Upper lobe of left lung (tissue), 6 donors: ENCODE measurements at places on chromosomes 7 and 10. TPM values are rescaled to one million over a fixed set of nuclear protein-coding genes. Genes with fewer than 3 reads are reported as not detected.
A peak's percentile ranks its signal among the peaks of the same experiment; 100 is the strongest.

GRCh38 chr7:74141705-74142104 lies 32.5 kb upstream of the EIF4H start:
- no peaks in the 10 kb centered on the region for H3K27me3 ChIP-seq
- no peaks in the 10 kb centered on the region for H3K36me3 ChIP-seq
- H3K4me3 ChIP-seq: no peak overlapping the region
- no peaks in the 10 kb centered on the region for H3K4me1 ChIP-seq
- no peak overlapping the region for H3K27ac ChIP-seq

DNA sequence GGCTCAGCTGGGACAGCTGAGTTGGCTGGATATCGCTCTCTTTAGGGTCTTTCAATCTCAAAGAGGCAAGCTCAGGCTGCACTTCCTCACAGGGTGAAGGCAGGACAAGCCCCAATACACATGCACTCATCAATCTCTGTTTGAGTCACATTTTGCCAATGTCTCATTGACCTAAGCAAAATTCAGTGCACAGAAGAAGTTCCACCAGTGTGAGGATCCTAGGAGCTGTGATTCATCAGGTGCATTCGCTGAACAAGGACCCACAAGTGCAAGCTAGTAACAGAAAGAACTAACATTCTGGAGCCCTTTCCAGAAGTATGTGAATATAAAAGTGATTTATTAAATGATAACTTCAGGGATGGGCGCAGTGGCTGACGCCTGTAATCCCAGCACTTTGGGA lies 477.2 kb downstream of the GPAM start:
- no peaks in the 10 kb centered on the region for H3K4me1 ChIP-seq
- no peaks in the 10 kb centered on the region for H3K27me3 ChIP-seq
- DNase-seq: no peak

The ADAM12 gene
- total RNA-seq: 3.7 TPM

GRCh38 chr10:103449208-103450144 lies 2.7 kb downstream of the CALHM2 start:
- DNase-seq: peak; percentile 76
- peaks cover 57% of the 10 kb centered on the region for H3K4me1 ChIP-seq
- peaks cover 50% of the 10 kb centered on the region for H3K36me3 ChIP-seq
- no peak overlapping the region for H3K4me3 ChIP-seq
- H3K27me3 ChIP-seq: no peaks in the 10 kb centered on the region

The WNT2 gene
- 6.5 TPM for total RNA-seq

DNA sequence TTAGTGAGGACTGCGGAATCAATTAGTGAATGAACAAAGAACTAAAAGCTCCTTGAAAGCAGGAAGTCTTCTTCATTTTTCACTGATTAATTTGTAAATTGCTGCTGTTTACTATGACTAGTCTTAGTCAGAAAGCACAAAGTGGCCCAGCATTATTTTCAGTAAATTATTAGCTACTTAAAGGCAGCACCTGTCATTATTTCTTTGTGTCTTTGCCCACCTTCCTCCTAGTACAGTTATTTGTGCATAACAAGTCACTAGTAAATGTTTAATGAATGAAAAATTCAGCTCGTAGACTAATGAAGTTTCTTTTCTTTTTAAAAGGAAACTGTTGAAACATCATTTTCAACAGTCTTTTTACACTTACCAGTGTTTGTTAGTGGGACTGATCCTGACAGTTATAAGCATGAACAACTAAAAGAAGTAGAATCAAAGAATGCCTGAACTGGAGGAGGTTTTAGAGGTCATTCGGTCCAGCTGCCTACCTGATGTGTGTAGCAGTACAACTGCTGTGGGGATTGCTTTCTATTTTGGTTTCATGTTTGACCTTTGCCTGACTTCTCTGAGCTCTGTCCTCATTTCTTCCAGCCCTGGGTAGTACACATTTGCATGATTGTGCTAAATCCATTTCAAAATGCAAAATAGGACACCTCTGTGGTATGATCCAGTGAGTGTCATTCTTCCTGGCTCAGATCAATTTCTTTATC lies 140.0 kb upstream of the PHYHIPL start:
- H3K36me3 ChIP-seq: no peaks in the 10 kb centered on the region
- no peaks in the 10 kb centered on the region for H3K27me3 ChIP-seq
- no peak for DNase-seq
- no peak overlapping the region for H3K4me3 ChIP-seq

GRCh38 chr7:28597284-28597683 lies 185.0 kb downstream of the CREB5 start:
- DNase-seq: no peak
- H3K27ac ChIP-seq: no peak overlapping the region
- H3K4me3 ChIP-seq: no peak overlapping the region

- no peaks in the 10 kb centered on the region for H3K27me3 ChIP-seq
- no peak for DNase-seq
- no peak overlapping the region for H3K27ac ChIP-seq
- H3K4me1 ChIP-seq: no peaks in the 10 kb centered on the region
- no peaks in the 10 kb centered on the region for H3K36me3 ChIP-seq
- no peak overlapping the region for H3K4me3 ChIP-seq
Measured at GRCh38 chr10:46247181-46247475, 39.7 kb upstream of the ANTXRL start.

DNA sequence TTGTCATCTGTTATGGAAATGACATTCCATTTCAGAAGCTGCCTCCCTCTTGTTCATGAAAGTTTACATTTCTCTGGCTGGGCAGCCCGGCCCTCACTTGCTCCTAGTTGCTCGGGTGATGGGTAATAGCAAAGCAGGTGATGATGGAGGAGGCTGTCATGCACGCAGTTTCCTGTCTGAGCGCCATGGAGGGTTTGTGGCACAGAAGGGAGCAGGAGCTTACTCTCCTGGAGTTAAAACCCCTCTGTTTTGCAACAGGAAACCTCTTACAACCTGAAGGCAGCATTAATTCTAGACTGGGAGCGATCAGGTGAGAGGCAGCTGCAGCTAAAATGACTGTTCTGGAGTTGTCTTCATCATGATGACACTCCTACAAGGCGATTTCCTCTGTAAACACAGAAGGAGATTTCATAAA lies 34.1 kb upstream of the MKI67 start:
- no peaks in the 10 kb centered on the region for H3K27me3 ChIP-seq
- no peak overlapping the region for H3K27ac ChIP-seq
- H3K4me3 ChIP-seq: no peak overlapping the region
- DNase-seq: no peak
- H3K4me1 ChIP-seq: no peaks in the 10 kb centered on the region
- no peaks in the 10 kb centered on the region for H3K36me3 ChIP-seq

The PKD2L1 gene
- 0.61 TPM for total RNA-seq

DNA sequence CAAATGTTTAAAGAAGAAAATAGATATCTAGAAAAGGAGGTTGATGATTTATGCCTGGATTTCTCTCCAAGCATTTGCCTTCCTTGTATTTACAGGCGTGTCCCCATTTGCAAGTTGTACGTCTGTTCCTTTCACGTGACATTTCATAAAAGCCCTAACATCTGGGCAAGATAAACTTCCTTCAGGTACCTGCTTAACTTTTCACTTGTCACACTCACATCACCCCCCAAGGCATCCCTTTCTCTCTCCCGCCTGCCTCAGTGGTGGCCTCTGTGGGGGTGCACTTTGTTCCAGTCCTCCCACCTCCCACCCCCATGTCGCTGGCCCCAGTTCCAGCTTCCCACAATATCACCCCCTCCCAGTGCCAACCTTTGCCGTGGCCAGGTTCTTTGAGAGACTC lies 6.7 kb downstream of the TWIST1 start:
- no peak overlapping the region for H3K4me3 ChIP-seq
- no peaks in the 10 kb centered on the region for H3K27me3 ChIP-seq
- H3K36me3 ChIP-seq: no peaks in the 10 kb centered on the region
- H3K27ac ChIP-seq: no peak overlapping the region
- H3K4me1 ChIP-seq: peaks cover 5% of the 10 kb centered on the region

- H3K27me3 ChIP-seq: no peaks in the 10 kb centered on the region
- H3K4me1 ChIP-seq: peaks cover 42% of the 10 kb centered on the region
- peak overlapping the region; percentile 77 for H3K27ac ChIP-seq
- H3K36me3 ChIP-seq: peaks cover 17% of the 10 kb centered on the region
Measured at GRCh38 chr7:5634107-5634950, 147.1 kb downstream of the RNF216 start.

The CRPPA gene
- 2.4 TPM for total RNA-seq

DNA sequence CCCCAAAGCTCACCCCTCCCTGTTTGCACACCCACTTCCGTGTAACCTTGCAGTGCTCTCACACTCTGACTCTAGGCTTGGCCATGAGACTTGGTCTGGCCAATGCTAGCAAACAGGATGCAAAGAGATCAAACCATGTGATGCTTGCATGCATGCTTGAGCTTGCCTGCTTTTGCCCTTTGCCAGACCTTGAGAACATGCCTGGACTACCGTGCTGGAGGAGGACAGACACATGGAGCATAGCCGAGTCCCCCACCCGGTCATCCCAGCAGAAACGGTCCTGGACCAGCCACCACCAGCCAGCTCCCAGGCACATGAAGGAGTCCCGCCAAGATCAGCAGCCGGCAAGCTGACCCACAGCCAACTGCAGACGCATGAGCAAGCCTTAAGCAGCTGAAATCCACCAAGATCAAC lies 23.4 kb downstream of the PYROXD2 start:
- H3K27ac ChIP-seq: no peak overlapping the region
- H3K4me3 ChIP-seq: no peak overlapping the region
- no peak for DNase-seq
- peaks cover 24% of the 10 kb centered on the region for H3K36me3 ChIP-seq
- H3K4me1 ChIP-seq: peaks cover 3% of the 10 kb centered on the region

DNA sequence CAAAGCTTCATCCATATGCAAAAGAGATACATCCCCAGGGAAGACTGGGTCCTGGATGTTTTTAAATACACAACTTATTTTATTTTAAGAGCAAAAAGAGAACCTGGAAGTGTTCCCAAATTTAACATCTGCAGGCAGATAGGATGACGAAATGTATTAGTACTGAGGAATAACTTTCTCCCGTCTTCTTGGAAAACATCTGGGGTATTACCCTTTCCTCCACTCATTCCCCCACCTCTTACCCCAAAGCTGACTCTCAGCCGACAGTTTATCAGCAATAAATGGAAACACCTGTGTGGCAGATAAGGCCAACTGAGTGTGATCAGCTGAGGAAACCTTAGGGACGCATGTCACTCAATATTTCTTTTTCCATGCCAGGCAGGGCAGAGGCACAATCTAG lies 435.6 kb upstream of the NPVF start:
- no peak for DNase-seq
- H3K27me3 ChIP-seq: no peaks in the 10 kb centered on the region
- no peak overlapping the region for H3K4me3 ChIP-seq
- H3K4me1 ChIP-seq: no peaks in the 10 kb centered on the region
- H3K36me3 ChIP-seq: no peaks in the 10 kb centered on the region

DNA sequence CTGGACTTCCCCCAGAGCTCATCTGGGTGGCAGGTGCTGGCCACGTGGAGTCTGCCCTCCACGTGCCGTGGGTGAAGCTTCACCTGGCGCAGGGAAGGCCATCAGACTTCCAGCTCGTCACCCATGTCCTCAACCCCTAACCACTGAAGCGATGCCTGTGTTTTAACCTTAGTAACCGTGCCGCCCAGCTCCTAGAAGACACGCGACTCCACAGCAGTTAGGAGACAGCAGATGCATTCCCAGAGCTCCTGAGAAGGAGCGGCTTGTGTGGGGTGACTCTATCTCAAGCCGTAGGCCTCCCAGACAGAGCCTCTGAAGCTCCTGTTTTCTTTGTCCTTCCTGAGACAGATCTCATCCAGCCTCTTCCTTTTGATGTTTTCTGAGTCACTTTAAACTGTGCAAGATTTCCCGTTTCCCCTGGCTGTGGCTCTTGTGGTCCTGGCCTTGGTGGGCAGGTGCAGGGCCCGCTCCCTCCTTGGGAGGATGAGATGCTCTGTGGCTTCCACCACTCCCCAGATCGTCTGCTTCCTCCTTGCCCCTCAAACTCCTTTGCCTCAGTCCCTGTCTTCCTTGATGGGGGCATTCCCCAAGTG lies 41.4 kb upstream of the AP5Z1 start:
- H3K27me3 ChIP-seq: no peaks in the 10 kb centered on the region
- H3K36me3 ChIP-seq: no peaks in the 10 kb centered on the region
- H3K27ac ChIP-seq: no peak overlapping the region
- peaks cover 28% of the 10 kb centered on the region for H3K4me1 ChIP-seq
- DNase-seq: no peak

The OPTN gene
- total RNA-seq: 37.3 TPM

The CHN2 gene
- 10.5 TPM for total RNA-seq

GRCh38 chr10:109911903-109912302 lies 11.4 kb downstream of the XPNPEP1 start:
- no peak overlapping the region for H3K27ac ChIP-seq
- peaks cover 7% of the 10 kb centered on the region for H3K4me1 ChIP-seq
- peaks cover 8% of the 10 kb centered on the region for H3K36me3 ChIP-seq
- no peaks in the 10 kb centered on the region for H3K27me3 ChIP-seq

- peaks cover 3% of the 10 kb centered on the region for H3K36me3 ChIP-seq
- DNase-seq: no peak
- H3K27ac ChIP-seq: no peak overlapping the region
- no peak overlapping the region for H3K4me3 ChIP-seq
- H3K4me1 ChIP-seq: peaks cover 5% of the 10 kb centered on the region
Measured at GRCh38 chr10:99975106-99975829, 34.5 kb downstream of the DNMBP start.

DNA sequence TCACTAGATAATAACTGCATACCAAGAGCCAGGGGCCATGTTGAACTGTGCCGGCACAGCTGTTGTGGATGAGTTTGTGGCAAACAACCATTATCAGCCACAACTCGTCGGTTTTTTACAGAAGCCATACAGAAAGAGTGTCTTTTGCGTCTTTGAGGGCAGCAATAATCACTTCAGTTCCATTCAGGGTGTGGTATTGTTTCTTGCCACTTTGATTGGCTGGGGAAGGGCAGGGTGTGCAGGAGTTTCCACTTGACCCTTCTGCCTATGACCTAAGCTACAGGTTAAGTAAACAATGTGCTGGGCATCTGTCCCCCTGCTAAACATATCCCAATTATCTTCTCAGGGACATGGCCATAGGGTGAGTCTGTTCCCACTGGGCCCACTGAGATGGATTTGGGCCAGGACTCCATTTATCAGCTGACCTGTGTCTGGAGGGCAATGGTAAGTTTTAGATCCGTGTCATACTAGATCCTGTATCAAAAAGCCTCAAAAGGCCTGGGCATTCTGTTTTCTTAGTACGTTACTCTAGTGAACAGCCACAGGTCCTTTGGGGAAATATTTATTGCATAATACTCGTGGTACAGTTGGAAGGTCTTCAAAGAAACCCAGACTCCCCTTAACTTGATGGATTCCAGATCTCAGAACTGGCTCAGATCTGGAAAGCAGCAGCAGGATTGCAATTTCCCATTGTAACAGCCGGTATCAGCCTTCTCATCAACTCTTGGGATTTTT lies 15.9 kb downstream of the ZNF3 start:
- H3K4me1 ChIP-seq: peaks cover 13% of the 10 kb centered on the region
- peaks cover 61% of the 10 kb centered on the region for H3K36me3 ChIP-seq
- H3K27ac ChIP-seq: peak overlapping the region; percentile 51
- H3K27me3 ChIP-seq: no peaks in the 10 kb centered on the region
- no peak for DNase-seq
- H3K4me3 ChIP-seq: no peak overlapping the region

The TLX1 gene
- total RNA-seq: not detected

- no peak overlapping the region for H3K27ac ChIP-seq
- DNase-seq: no peak
- H3K36me3 ChIP-seq: no peaks in the 10 kb centered on the region
- no peak overlapping the region for H3K4me3 ChIP-seq
- no peaks in the 10 kb centered on the region for H3K27me3 ChIP-seq
- no peaks in the 10 kb centered on the region for H3K4me1 ChIP-seq
Measured at GRCh38 chr10:18683427-18683826, 24.2 kb downstream of the ARL5B start.

- H3K27me3 ChIP-seq: no peaks in the 10 kb centered on the region
- H3K36me3 ChIP-seq: no peaks in the 10 kb centered on the region
- no peak overlapping the region for H3K27ac ChIP-seq
- no peak for DNase-seq
- H3K4me1 ChIP-seq: peaks cover 18% of the 10 kb centered on the region
Measured at GRCh38 chr10:113099431-113100183, 149.6 kb downstream of the TCF7L2 start.
